ENCODE measurements at places on chromosomes 11 and 22.

GRCh38 chr11:1155274-1155693 lies 2.5 kb upstream of the MUC5AC start:
- DNase-seq = no peak

DNA sequence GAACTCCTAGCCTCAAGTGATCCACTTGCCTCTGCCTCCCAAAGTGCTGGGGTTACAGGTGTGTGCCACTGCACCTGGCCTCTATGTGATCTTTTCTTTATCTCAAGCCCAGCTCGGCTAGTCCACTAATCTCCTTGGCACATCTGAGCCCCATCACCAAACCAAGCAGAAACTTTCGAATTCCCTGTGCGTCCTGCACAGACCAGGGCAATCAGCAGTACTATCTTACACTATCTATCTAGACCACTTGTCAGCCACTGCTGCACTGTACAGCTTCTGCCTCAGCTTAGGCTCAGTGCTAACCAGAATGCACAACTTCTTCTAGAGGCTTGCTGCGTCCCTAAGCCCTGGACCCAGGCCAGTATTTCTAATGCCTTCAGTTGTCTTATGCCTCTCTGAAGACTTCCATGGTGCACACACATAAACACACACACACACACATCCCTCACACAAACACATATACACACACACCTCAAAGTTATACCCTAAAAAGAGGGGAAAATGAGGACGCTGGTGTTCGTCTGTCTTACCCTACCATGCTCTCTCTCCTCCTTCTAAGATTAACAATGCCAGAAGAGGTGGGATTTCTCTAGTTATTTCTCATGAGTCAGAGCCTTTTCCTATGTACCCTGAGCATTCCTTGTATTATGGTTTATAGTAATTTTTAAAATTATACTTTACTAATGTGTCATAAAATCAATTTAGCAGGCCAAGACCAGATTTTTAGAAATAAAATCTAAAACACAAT lies 59.3 kb upstream of the FAM181B start:
- DNase-seq = no peak

DNA sequence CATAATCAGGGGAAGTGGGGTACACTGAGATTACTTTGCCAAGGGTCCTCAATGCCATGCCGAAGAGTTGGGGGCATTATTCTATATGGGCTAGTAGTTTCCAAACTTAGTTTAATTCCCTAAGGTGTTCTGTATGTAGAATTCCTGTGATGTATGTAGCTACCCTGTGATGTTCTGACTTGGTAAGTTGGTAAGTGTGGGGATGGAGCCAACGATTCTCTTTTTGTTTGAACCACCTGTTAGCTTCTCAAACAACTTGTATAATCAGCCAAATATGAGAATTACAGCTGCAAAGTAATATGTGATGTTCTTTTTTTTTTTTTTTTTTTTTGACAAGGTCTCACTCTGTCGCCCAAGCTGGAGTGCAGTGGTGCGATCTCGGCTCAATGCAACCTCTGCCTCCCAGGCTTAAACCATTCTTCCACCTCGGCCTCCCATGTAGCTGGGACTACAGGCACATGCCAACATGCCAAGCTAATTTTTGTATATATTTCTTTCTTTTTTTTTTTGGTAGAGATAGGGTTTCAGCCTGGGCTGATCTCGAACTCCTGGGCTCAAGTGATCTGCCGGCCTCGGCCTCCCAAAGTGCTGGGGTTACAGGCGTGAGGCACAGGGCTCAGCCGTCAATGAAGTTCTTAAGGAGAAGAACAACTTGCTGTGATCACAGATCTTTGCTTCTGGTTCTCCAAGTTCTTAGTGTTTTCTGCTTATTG lies 315.2 kb upstream of the CCDC90B start:
- no peak for DNase-seq

GRCh38 chr22:49088801-49089791 lies 738.6 kb downstream of the BRD1 start:
- DNase-seq = no peak

- no peak for DNase-seq
These were observed 184.9 kb downstream of the MAML2 start for GRCh38 chr11:96158126-96158525.

DNA sequence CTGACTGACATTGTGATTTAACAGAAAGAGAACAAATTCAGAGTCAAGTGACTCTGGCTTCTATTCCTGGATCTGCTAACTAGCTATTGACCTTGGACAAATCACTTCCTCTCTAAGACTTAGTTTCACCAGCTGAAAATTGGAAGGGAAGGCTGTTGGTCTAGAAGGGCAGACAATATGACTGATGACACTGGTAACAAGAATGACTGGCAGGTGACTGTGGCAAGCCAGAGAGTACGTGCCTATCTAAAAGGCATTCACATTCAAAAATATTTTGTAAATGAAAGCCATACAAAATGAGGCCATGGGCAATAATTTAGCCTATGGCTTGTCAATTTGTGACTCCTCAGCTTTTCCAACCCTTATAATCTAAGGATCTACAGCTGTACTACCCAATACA lies 23.5 kb downstream of the SERGEF start:
- DNase-seq = no peak

- DNase-seq = peak; percentile 14
These were observed 7.4 kb downstream of the TOLLIP start for GRCh38 chr11:1302041-1302460.

GRCh38 chr11:18145025-18145424 lies 12.7 kb downstream of the MRGPRX3 start:
- DNase-seq = no peak

DNA sequence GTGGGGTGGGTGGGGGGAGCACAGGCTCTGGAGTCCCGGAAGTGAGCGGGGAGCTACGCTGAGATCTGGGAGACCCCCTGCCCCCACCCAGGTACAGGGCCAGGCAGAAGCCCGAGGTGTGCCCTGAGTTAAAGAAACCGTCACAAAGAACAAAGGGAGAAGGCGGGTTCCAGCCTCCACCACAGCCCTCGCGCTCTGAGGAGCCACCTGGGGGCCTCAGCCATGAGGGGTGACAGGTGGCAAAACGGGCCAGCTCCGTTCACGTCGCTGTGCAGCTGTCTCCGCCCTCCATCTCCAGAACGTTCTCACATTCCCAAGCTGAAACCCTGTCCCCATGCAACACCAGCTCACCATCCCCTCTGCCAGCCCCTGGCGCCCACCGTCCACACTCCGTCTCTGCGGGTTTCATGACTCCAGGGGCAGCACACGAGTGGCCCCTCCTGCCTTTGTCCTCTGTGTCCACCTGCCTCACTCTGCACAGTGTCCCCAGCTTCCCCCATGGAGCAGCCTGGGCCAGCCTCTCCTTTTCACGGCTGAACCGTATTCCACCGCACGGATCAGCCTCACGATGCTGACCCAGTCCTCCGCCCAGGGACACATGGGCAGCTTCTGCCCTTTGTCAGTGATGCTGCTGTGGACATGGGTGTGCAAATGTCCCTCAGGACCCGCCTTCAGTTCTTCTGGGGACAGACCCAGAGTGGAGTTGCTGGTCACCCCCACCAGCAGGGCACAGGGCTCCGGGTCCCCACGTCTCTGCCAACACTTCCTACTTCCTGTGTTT lies 1.7 kb upstream of the MUC5B start:
- DNase-seq = peak; percentile 15

DNA sequence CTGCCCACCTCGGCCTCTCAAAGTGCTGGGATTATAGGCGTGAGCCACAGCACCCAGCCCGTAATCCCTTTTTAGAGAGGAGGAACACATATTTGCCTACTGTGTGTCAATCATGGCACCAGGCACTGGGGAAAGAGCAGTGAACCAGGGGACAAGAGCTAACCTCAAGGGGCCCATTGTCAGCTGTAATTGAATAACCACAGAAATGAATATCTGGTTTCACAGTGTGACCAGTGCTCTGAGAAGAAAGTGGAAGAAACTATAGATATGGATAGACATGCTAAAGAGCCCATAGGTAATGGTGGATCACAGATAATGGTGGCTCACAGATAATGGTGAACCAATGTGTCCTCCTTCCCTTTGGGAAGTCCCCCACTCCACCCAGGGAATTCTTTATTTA lies 8.6 kb upstream of the KCTD14 start:
- DNase-seq = no peak

- DNase-seq = peak; percentile 7
These were observed 56.8 kb downstream of the CD6 start for GRCh38 chr11:61028135-61028729.

DNA sequence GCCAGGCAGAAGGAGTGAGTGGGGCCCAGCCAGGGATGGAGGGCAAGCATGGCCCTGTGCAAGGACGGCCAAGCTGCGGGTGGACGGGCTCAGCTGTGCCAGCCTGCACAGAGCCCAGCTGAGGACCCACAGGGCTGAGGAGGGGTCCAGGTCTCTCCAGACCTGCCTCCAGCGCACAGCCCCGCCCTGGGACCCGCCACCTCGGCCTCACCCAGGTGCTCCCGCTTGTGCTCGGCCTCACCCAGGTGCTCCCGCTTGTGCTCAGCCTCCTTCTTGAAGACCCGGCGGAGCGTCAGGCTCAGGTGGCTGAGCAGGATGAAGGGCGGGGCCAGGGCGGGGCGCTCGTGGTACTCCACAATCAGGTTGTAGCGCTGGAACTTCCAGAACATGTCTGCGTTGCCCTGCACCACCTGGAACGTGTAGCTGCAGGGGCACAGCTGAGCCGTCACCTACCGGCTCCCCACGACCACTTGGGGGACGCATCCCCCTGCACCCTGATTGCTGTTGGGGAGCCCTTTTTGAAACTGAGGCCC lies 6.4 kb downstream of the TSSC4 start:
- DNase-seq = no peak

- no peak for DNase-seq
These were observed 273.7 kb downstream of the DDX10 start for GRCh38 chr11:108938604-108939003.

GRCh38 chr11:113295993-113296392 lies 18.4 kb upstream of the TTC12 start:
- DNase-seq = no peak

GRCh38 chr22:46053563-46054090 lies 76.7 kb upstream of the WNT7B start:
- peak; percentile 79 for DNase-seq

GRCh38 chr11:119737366-119738058 lies 8.5 kb upstream of the NECTIN1 start:
- no peak for DNase-seq

DNA sequence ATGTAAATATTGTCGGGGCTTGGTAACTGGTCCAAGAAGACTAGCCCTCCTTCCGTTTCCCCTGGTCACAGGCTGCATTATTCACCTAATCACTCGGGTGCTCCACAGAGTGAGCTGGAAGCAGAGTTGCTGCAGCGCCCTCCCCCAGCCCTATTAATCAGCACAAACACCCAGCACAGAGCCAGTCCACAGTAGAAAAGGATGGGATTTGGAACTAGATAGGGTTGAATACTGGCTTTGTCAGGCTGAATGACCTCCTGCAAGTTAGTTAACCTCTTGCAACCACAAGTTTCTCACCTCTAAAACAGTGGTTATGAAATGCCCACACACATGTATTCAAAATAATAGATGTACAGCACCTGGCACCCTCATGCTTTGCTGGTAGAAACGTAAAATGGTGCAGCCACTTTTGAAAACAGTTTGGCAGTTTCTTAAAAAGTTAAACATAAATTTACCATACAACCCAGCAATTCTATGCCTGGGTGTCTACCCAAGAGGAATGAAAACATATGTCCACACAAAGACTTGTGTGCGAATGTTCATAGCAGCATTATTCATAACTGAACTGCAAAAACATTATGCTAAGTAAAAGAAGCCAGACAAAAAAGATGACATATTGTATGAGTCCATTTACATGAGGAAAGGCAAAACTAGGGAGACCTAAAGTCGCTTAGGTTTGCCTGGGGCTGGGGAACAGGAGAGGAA lies 31.7 kb upstream of the APLP2 start:
- no peak for DNase-seq

DNA sequence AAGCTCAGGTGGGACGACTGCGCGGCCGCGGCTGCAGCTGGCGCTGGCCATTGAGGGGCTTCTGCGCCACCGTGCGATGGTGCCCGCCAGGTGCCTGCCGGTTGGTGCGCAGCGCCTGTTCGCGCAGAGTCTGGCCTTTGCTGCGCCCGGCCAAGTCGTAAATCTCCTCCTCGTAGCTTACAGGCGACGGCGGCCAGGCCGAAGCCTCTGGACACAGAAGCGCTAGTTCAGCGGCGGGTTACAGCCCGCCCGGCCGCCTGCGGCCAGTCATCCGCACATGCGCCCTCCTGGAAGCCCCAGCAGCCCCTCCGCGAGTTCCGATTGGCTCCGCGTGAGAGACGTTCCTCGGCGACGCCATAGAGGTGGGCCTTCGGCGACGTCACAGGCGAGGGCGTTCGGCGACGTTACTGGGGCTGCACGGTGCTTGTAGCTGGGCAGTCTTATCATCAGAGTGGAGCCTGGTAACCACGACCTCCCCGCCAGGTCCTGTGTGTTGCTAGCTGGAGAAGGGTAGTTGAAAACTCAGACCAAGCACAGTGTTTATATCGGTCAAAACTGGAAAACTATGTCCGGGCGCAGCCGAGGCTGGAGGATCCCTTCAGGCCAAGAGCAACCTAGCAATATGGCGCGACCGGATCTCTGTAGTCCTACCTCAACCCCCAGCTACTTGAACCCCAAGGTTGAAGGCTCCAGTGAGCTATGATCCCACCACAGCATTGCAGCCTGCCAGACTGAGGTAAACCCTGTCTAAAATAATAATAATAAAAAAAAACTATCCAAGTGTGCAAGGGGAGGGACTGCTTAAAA lies 265.7 kb downstream of the OR4C45 start:
- no peak for DNase-seq

- peak; percentile 1 for DNase-seq
These were observed 2.6 kb upstream of the GNAZ start for GRCh38 chr22:23067691-23068090.

DNA sequence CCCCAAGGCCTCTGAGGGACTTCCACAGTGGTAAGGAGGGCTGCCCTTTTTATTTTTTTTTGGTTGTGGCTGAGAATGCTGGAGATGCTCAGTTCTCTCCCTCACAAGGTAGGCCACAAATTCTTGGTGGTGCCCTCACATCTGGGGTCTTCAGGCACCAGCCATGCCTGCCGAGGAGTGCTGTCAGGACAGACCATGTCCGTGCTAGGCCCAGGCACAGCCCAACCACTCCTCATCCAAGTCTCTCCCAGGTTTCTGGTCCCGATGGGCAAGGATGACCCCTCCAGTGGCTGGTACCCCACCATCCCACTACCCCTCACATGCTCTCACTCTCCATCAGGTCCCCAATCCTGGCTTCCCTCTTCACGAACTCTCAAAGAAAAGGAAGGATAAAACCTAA lies 4.2 kb downstream of the THY1 start:
- no peak for DNase-seq

- peak; percentile 31 for DNase-seq
These were observed 274.4 kb downstream of the BLID start for GRCh38 chr11:121841487-121842191.

- no peak for DNase-seq
These were observed 102.9 kb downstream of the USP35 start for GRCh38 chr11:78291503-78292108.

- DNase-seq = no peak
These were observed 62.0 kb upstream of the UCP3 start for GRCh38 chr11:74070723-74071492.

Data from right hindlimb (tissue), 1 donor.